Posterior vena cava (tissue), 2 donors: ENCODE measurements at places on chromosomes 5 and 9.

GRCh38 chr9:16179566-16179965, 626.7 kb downstream of the CCDC171 start:
- no peak for DNase-seq

DNA sequence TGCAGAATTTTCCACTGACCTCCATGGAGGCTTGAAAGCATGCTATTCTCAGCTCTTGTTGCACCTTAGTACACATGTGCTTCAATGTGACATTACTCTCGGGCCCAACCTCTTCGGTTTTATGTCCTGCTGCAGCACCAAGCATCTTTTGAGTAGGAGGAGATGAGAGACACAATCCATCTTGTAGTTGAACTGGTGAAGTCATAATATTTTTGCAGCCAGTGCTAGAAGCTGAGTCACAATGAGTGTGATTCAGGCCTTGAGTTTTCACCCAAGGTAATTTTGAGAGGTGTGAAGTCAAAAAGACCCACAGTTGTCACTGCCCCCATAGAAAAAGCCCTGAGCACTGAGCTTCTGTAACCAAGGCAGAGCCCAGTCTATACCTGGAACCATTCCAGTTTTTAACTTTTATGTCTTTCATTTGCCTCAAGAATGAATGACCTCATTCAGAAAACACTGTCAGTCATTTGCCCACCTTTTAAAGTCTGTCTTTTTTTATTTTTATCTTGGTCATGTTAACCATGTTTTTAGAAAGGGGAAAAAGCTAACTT, 117.7 kb downstream of the ZNF462 start:
- no peak for DNase-seq

DNA sequence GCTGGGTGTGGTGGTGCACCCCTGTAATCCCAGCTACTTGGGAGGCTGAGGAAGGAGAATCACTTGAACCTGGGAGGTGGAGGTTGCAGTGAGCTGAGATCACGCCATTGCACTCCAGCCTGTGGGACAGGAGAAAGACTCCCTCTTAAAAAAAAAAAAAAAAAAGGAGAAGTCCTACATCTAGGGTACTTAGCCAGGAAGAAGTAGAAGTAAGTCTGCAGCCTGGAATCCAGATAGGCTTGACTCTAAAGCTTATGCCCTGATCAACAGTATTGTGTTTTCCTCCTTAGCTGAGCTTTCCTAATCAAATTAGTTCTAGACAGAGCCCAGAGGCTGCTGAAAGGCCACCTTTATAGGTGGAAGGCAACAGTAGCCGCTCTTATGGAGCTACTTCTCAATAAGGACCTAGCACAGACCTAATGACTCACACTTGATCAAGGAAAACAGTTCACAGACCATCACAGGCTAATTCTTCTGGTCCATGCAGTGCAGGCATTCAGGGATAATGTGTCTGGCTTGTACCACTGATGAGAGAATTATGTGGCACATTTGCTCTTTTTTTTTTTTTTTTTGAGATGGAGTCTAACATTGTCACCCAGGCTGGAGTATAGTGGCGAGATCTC, 105.5 kb upstream of the KLF4 start:
- DNase-seq: no peak

DNA sequence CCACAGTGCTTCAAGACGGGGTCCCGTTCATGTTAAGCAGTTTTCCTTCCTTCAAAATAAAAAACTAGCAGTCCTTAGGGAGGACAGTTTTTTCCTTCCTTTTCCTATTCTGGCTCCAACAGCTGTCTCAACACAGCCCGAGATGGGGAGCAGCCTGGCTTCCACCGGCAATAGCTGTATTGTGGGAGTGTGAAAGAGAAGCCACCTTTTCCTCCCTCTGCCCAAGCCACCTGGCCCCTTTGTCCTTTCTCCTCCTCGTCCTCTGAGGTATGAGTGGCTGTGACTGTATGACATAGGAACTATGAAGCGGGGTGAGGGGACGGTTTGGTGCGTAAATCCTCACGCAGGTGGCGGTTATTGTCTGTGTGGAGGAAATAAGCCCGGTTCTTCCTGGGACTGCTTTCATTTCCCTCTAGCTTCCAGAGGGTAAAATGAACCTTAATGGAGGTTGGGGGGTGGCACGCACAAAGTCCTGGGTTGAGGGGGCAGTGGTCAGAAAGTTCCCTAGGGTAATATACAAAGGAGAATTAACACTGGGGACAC, 292.0 kb upstream of the DMRT1 start:
- DNase-seq: no peak

DNA sequence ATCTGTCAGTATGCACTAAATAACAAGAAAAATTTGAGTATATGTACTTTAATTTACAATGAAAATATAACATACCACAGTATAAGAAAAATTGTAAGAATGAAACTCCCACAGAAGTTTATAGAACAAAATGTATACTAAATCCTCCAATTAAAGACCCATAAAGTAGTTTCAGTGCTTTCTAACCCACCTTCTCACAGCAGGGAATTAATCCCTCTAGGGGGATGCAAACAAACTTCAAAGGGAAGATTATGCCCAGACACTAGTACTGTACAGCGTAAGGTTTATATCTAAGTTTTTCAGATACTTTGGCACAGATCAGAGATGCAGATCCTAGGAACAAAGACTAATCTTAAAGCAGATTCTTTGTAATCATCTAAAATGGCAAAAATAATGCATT, 57.2 kb downstream of the DENND1A start:
- DNase-seq: no peak

- DNase-seq: no peak
These were observed 347.3 kb downstream of the CDH12 start for GRCh38 chr5:22505891-22506290.

GRCh38 chr5:157388111-157388710, 71.8 kb upstream of the NIPAL4 start:
- no peak for DNase-seq
